Right renal cortex interstitium (tissue), 3 donors: ENCODE measurements at places on chromosomes 2 and 18. TPM values are rescaled to one million over a fixed set of nuclear protein-coding genes. Genes with fewer than 3 reads are reported as not detected.

- peak; percentile 48 for DNase-seq
These were observed 63.0 kb upstream of the TWIST2 start for GRCh38 chr2:238784671-238785527.

DNA sequence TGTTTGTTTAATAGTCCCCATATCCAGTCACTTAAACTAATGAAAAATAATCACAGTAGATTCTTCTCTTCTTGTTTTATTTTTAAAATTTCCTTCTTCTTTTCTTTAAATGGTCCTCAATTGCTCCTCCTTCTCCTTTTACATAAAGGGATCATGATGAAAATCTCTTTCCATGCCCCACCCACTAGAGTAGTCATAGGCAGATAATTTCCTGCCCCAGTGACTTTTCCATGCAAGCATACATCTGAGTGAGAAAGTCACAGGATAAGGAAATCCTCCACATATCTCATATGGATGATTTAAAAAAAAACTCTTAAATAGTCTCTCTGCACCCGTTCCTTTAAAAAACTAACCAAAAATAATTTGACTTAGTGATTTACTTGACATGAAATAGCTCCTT is 552.3 kb upstream of the SETBP1 start:
- no peak for DNase-seq

GRCh38 chr2:135786823-135787222 is 45.2 kb downstream of the UBXN4 start:
- no peak for DNase-seq

DNA sequence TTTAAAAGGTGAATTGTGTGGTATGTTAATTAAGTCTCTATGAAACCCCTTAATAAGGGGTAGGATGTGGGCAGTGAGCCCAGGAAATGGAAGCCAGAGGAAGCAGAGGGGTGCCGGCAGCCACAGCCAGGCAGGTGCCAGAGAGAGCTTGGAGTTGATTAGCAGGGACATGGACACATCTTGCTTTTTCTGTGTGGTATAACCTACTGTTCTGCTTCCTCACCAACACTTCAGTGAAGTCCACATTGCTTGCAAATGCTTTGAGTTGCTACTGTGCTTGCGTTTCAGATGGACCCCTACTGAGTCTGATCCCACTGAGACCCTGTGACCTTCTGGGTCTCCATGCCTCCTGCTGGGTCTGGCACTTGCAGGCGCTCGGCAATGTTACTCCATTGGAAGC is 30.3 kb upstream of the ARHGEF4 start:
- DNase-seq = no peak

RGPD4 gene
- polyA plus RNA-seq = not detected

ADAM23 gene
- 5.4 TPM for polyA plus RNA-seq

ABCG5 gene
- 0.50 TPM for polyA plus RNA-seq

RELCH gene
- polyA plus RNA-seq = 39.7 TPM
